OCI-LY7 (cell line): ENCODE measurements at places on chromosomes 1 and 21.

DNA sequence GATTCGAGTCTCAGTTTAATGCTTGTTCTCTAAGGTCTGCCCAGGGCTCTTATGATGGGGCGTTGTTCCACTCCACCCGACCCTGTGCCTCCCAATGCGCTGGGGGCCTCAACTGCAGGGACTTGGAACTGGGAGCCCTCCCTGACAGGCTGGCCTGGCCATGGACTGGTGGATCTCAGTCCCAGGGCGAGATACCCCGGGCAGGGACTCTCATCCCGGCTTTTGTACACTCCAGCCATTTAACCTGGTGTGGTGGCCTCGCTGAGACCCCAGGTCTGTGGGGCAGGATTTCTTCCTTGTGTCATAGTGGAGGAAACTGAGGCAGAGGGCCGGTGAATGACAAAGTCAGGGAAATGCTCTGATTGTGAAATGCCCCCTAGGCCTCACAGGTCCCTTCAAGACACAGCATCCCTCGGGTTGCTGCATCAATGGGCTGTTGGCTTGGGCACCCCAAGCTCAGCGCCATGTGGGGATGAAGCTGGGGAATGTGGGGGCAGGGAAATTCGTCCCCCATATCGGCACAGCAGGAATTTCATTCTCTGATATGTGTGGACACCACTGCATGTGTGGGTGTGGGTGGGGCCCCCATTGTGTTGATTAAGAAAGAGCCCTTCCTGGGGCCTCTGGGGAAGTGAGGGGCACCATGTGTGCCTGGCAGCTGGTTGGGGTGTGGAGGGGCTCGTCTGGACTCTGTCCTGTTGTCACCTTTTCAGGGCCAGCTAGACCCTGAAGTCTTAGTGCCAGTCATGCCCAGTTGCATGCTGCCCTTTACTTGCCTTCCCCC lies 19.9 kb upstream of the ZNF678 start:
- DNase-seq: no peak

DNA sequence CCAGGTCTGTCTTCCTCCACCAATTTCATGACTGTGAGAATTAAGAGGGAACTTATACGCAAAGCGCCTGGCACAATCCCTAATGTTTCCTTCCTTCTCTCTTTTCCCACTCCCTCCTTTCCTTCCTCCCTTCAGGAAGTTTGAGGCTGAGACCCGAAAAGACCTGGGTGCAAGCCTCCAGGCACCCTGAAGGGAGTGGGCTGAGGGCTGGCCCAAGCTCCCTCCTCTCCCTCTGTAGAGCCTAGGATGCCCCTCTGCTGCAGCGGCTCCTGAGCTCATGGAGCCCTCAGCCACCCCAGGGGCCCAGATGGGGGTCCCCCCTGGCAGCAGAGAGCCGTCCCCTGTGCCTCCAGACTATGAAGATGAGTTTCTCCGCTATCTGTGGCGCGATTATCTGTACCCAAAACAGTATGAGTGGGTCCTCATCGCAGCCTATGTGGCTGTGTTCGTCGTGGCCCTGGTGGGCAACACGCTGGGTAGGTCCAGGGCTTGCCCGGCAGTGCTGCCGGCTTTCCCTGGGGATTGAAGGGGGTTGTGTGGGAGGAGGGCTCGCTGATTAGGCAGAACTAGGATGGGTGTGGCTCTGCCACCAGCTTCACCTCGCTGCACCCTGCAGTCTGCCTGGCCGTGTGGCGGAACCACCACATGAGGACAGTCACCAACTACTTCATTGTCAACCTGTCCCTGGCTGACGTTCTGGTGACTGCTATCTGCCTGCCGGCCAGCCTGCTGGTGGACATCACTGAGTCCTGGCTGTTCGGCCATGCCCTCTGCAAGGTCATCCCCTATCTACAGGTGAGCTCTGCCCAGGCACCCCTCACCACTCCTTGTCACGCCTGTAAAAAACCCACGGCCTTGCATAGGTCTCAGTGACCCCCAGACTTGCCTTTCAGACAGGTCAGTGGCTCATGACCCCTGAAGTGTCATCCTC lies 1.7 kb downstream of the HCRTR1 start:
- DNase-seq: no peak

- no peak for DNase-seq
Observed at GRCh38 chr1:109768820-109769219, 5.1 kb upstream of the EPS8L3 start.

DNA sequence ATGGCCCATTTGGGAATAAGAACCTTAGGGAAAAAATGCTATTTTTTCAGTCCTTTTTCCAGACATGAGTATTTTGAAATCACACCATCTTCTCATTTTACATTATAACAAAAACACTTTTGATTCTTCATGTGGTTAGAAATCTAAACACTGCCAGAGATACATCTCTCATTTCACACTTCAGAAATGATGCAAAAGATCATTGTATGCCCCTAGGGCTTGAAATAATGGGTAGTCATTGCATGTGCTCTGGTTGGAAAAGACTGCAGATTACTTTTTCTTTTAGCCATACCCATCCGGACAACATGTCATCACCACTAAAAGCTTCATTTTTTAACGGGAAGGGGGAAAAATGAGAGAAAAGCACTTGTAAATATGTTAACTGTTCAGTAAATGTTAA lies 1152.2 kb upstream of the ADGRL4 start:
- no peak for DNase-seq

- no peak for DNase-seq
Observed at GRCh38 chr1:24914226-24915069, 15.6 kb downstream of the RUNX3 start.

GRCh38 chr1:67948151-67949080 lies 102.0 kb downstream of the DIRAS3 start:
- no peak for DNase-seq

DNA sequence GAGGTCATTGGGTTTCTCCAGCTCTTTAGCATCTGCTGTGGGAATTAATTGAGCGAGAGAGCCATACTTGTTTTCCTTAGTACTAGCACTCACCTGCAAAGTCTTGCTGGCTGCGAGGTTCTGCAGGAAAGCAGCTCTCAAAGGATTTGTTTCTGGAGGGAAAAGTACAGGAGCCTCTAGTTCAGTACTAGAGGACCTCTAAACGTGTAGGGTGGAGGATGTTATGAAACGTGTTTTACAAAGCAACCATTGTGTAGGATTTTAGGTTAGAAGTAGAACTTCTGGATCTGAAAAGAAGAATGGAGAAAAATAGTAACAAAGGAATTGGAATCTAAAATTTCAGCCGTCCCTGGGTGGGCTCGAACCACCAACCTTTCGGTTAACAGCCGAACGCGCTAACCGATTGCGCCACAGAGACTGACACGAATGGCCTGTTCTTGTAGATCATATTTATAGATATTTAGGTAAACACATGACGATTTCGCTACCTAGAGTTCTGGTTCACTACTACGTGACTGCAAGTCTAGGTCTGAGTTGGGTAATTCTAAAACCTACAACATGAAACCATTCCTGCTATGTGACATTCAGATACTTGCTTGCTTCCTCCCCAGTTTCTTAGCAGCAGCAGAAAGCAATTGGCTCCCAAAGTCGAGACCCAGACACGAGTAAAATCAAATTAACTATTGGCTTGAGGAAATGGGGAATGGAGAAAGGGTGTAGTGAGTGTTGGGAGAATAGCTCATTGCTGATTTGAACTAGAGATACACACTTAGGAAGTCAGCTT lies 60.2 kb upstream of the CFAP126 start:
- no peak for DNase-seq

DNA sequence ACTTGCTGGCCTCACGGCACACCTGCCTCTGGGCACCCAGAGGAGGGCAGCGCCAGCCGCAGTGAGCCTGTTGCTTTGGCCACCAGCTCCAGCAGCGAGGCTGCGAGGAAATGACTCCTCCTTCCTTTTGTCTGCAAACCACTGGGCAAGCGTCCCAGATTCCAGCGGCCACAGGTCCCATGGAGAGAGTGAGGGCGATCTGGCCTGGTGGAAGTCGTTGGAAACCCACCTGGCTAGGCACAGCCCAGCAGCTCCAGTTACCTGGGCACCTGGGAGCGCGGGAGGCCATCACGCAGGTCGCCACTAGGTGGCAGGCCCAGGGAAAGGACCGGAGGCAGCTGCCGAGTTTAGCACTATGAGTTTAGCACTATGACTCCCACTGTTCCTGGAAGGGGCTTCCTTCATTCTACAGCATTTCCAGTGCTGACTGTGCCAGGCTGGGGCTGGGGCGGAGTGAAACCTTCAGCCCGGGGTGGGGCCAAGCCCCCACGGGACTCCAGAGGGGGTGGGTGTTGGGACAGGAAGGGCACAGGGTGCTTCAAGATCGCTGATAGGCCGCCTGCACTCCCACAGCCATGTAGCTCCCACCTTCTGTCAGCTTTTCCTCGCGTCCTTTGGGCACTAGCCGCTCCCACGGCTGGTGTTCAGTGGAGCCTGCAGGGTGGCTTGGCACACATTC lies 1.1 kb upstream of the ESPN start:
- DNase-seq: peak; percentile 54

GRCh38 chr1:12294076-12294475 lies 64.2 kb downstream of the VPS13D start:
- DNase-seq: no peak

DNA sequence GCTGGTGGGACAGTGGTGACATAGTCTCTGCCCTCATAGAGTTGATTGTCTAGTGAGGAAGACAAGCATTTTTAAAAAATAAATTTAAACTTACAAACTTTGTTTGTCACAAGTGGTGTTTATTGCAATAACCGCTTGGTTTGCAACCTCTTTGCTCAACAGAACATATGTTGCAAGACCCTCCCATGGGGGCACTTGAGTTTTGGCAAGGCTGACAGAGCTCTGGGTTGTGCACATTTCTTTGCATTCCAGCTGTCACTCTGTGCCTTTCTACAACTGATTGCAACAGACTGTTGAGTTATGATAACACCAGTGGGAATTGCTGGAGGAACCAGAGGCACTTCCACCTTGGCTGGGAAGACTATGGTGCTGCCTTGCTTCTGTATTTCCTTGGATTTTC lies 58.4 kb downstream of the LAMC2 start:
- no peak for DNase-seq

DNA sequence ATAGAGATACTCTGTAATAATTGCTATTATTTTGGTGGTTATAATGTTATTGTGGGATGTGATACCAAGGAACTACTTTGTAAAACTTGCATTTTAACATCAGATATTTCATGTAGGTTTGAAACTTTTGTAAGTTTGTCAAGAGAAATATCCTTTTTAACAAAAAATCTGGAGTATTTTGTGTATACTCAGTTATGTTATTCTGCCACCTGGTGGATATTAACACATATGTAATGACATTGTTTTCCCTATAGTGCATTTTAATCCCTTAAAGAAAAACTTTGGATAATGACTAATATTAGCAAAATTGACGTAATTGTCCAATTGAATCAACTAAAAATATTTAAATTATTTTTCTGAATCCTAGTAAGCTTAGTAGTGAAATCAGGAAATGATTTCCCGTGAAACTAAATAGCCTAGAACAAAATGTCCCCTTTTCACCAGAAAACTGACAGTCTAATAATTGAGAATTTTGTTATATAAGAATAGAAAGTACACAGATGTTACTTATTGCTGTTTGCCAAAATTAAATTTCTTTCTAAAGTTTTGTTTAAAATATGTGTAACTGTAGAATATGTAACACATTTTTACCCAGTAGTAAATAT lies 39.6 kb downstream of the KCTD3 start:
- DNase-seq: peak; percentile 4

DNA sequence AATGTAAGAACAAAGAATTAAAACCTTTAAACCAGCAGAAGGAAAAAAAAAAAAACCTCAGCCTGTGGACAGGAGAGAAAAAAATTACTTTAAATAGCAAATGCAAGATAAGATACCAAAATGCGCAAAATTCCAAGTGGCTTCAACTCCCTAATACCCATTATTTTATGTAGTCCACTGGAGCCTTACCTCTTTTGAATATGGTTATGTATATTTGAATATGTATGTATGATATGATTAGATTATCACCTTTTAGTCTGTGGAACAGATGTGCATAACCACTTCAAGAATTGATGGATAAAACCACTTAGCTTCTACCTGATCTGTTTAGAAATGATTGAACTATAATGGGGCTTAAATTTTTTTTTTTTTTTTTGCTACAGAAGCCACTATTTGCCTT lies 52.4 kb upstream of the C1orf115 start:
- DNase-seq: no peak

DNA sequence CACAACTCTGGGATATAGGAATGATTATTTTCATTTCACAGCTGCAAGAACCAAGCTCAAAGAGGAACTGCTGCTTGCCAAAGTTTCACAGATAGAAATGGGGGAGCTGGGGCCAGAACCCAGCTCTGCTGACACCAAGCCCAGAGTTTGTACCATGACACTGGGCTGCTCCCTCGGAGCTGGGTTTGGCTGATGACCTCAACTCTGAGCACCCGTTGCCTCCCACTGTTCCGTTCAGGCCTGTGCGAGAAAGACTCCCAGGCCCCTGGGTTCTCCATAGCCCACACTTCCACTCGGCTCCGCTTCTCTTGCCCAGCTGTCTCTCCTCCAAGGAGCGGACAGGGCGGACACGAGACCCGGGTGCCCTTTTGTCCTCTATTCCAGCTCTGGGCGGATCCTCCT lies 55.2 kb downstream of the NGF start:
- DNase-seq: peak; percentile 22

DNA sequence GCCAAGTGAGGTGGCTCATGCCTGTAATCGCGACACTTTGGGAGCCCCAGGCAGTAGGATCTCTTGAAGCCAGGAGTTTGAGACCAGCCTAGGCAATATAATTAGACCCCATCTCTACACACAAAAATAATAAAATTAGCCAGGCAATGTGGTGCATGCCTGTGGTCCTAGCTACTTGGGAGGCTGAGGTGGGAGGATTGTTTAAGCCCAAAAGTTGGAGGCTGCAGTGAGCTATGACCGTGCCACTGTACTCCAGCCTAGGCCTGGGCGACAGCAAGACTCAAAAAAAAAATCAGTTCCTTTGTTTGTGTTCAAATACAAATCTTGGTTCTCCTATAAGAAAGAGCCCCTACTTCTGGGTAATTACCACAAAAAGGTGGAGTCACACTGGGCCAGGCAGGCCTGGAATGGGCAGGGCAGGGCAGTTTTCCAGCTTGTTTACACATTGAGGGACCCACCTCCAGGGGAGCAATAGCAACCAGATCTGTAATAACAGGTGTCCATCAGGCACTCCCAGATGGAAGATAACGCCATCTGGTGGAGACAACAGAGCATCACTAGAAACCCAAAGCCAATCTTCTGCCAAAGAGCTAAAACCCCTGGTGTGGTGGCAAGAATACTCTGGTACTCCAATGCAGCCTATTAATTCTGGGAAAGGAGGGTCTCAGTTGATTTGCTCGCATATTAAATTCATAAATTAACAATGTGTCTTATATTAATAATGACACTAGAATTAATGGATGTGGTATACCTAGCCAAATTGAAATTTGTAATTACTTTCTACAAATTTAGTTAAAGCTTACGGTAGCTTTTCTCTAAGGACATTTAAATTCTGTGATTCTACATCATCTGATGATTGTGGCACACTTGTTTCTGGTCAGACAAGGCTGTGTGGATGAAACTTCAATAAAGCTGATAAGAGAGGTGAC lies 13.2 kb downstream of the PPP1R15B start:
- DNase-seq: peak; percentile 87

DNA sequence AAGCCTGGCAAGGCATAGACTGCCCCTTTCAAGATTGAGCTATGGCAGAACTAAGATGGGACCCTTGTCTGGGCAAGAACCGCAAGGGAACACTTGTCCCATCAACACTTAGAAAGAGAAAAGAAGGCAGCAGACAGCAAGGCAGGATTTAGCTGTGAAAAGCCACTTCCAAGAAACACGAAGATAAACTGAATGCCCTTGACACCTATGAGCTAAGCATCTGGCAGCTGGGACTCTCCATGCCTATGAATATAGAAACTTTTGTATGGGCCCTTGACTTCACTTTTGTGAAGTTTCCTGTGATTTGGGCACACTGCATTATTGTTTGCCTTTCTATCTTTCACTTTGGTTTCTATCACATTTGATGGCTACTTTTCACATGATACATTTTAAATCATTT lies 24.9 kb upstream of the CACNA1E start:
- DNase-seq: no peak

GRCh38 chr1:41430582-41430981 lies 53.9 kb downstream of the EDN2 start:
- DNase-seq: no peak
